Foreskin fibroblast (primary cell): ENCODE measurements at places on chromosomes 2 and 18.
A peak's percentile ranks its signal among the peaks of the same experiment; 100 is the strongest.

GRCh38 chr2:56465491-56465890 is 281.7 kb downstream of the CCDC85A start:
- DNase-seq: no peak

DNA sequence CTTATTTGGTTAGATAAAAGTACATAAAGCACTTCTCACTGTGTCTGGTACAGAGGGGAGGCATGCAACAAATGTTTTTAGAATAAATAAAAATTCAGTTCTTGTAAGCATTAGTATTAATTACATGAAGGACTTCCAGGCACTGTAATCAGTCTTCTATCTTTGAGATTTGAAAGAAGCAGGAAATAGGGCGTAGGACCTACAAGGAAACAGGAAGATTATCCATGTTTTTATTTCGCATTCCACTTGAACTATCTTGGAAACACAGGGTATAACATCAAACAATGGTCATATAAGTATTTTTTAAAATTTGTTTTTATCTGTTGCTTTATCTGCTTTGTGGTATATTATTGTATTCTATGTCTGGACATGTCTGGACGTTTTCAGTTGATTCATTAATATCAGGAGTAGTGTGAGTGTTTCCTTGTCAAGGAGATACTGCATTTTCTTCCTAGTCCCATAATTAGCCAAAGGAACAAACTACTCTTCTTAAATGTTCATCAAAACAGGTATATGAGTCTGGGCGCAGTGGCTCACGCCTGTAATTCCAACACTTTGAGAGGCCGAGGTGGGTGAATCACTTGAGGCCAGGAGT is 32.5 kb downstream of the BMPR2 start:
- no peak for DNase-seq

DNA sequence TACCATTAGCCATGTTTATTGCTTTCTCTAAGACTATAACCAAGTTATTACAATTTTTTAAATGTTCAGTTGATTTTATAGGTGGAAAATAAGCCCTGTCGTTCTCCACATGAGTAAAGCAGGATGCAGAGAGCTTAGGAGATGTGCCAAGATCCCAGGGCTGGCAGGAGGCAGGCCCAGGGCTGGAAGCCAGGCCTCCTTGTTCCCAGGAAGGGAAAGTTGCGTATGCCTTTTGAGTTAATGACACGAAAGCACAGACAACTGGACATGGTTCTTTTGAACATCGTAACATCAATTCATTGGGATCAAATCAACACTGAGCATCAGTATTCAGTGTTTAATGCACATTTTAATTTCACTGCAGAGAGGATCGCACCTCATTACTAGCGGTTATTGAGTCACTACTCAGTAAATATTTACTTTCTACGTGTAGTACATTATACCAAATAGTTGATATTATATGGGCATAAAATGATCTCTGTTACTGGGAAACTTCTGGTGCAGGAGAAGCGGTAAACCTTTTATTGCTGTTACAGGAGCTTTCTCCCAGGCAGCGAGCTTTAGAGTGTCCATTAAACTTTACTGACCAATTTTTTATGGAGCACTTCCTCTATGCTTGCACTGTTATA is 60.0 kb downstream of the RNF144A start:
- DNase-seq: peak; percentile 36

DNA sequence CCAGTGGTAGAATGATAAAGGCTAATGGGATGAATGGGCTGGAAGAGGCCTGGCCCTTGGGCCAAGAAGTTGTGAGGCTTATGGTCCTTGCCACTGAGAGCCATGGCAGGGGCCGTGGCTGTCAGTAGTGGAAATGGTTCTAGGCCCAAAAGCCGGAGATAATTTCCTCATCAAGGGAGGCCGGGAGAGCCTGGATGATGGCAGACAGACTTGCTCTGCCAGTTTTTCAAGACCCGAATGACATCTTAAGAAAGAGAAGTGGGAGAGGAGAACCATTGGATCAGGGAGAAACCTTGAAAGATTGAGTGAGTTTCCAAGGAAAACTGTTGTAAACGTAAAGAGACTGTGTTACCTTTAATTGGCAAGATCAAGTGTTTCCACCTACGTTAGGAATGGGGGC is 46.3 kb upstream of the VPS54 start:
- DNase-seq: no peak

DNA sequence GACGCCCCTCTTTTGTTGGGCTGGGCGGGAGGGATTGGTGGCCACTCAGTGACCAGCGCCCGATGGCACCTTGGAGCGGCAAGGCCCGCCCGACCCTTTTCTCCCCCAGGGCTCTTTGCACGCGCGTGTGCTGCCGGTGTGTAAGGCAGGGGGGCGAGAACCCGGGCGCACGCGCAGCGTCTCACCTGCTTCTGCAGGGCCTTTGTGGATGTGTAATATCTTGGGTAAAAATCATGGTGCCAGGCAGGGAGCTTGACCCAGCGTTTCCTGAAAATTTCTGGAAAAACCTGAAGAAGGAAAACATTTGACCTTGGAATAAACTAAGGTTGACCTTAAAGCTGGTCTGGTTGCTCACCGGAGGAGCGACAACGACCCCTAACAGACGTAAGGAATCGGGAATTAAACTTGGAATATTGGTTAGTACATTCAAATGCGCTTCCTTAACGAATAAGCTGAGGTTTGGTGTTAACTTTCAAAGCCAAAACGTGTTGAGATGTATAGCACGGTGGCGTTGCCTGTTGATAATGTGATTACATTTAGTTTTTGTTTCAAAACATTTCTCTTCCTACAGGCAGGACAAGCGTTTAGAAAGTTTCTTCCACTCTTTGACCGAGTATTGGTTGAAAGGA is 438 bp downstream of the HSPE1 start:
- no peak for DNase-seq

- peak; percentile 51 for DNase-seq
These were observed 30.3 kb downstream of the TANC1 start for GRCh38 chr2:158998551-158999248.

DNA sequence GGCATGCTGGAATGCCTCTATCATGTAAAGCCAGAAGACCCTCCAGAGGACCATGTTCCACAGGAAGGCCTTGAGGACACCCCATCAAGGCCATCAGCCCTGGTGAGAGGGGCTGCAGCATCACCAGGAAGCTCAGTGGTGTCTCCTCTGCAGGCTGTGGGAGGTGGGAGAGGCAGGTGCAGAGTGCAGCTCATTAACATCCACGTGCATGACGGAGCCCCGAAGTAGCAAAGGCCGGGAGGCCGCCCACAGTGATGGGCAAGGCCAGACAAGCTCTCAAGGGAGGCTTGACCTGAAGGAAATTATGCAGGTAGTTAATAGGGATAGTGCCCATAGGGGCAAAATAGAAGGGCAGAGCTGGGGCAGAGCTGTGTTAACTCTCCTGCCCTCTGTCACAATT is 30.3 kb upstream of the SMCHD1 start:
- DNase-seq: no peak

GRCh38 chr2:99944019-99944418 is 198.4 kb downstream of the AFF3 start:
- DNase-seq: no peak

- no peak for DNase-seq
These were observed 980.1 kb upstream of the POU3F3 start for GRCh38 chr2:103873716-103874351.
